Head of caudate nucleus (tissue), 42 donors: ENCODE measurements at places on chromosomes 5 and 9.

DNA sequence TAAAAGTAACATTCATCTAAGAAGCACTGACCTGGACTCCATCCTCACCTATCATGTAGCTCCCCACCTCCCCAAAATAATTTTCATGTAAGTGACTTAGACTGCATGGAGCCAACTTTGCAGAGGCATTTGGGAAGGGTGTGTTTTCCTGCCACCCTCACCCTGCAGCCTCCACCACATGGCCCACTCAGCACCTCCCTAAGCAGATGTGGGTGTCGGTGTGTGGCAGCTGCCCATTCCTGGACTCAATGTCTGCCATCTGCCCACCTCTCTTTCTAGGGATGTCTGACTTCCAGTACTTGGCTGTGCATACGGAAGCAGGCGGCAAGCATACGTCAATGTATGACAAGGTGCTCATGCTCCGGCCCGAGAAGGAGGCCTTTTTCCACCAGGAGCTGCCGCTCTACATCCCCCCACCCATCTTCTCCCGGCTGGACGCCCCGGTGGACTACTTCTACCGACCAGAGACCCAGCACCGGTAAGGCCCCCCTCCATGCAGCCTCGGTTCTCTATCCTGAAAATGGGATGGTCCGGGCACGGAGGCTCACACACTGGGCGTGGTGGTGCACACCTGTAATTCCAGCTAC lies 12.7 kb downstream of the GTF3C5 start:
- DNase-seq: no peak

DNA sequence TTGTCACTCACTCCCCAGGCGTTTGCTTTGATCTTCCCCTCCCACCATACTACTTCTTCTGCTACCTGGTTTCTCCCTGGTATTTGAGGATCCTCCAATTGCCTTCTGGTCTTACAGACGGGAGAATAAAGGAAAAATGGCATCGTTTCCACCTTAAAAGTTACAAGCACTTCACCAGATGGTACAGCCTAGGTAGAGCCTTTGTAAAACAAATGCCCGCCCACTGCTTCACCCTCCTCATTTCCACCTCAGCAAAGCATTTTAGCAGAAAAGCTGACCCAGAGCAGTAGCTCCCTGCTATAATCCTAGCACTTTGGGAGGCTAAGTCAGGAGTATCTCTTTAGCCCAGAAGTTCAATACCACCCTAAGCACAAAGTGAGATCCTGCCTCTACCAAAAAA lies 5.1 kb upstream of the ANXA2R start:
- no peak for DNase-seq

DNA sequence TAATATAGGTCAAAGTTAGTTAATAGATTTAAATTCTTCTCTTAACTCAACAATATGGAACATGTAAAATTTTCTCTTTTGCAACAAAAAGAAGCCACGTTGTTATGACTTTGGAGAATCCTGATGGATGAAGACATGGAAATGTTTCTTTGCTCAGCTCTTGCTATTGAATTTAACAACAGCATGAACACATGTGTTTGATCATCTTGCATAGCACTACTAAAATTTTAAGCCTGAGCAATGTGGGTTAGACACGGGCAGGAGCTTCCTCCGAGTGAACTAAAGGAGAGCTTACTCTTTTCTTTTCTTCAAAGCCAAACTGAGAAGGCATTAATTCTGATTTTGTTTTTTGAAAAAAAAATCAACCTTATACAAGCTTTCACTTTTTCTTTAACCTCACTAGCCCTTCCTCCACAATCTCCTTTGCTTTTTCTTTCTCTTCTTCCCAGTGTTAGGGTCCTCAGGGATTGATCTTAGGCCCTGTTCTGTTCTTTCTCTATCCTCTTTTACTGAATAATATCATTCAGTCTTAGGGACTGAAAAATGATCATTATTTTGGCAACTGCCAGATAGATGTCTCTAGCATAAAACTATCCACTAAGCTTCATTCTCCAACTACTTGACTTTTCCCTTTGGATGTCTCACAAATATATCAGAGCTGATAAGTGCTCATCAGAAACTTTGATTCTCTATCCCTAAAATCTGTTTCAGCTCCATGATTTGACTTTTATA lies 36.9 kb downstream of the ADAMTS19 start:
- no peak for DNase-seq

GRCh38 chr9:78189461-78189860 lies 46.4 kb upstream of the CEP78 start:
- no peak for DNase-seq

GRCh38 chr5:135444360-135444759 lies 2.8 kb downstream of the DCANP1 start:
- DNase-seq: no peak

DNA sequence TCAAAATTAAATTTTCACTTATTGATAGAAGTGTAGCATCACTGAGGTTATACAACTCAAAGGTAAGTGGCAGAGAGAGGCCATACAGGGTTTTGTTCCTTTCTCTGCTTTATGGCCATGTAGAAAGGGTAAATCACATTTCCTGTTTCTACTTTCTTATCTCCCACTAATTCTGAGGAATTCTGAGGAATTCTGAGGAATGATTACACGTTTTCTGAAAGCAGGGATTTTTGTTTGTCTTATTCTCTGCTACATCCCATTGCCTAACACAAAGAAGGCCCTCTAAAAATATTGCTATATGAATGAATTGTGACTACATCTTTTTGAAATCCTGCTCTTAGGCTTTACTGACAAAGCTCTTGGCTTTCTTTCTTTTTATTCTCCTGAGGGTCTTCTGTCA lies 516.9 kb upstream of the ZNF608 start:
- DNase-seq: no peak
